CMK (cell line): ENCODE measurements at places on chromosomes 6 and 20.

- DNase-seq: no peak
Measured at GRCh38 chr6:125809570-125810170, 18.9 kb downstream of the NCOA7 start.

DNA sequence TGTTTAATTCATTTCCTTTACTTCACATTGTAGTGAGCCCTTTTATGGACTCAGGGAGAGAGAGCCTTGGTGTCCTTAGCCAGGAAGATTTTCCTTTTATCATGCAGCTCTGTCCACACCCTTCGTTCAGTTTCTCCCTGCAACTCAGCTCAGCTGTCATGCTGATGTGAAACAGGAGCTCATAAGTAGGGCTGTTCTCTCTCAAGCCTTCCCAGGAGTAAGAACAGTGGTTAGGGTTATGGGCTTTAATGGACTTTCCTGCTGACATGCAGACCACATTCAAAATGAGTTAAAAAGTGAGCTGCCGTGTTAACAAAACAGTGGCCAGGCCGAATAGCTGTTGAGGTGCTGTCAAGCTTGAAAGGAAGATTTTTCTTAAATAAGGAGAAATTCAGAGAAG is 104.1 kb downstream of the BCKDHB start:
- DNase-seq: no peak

GRCh38 chr6:130900913-130901312 is 73.7 kb downstream of the SMLR1 start:
- no peak for DNase-seq

GRCh38 chr20:57106692-57107091 is 159.7 kb downstream of the BMP7 start:
- no peak for DNase-seq

GRCh38 chr20:62470459-62470858 is 5.3 kb downstream of the GATA5 start:
- no peak for DNase-seq

DNA sequence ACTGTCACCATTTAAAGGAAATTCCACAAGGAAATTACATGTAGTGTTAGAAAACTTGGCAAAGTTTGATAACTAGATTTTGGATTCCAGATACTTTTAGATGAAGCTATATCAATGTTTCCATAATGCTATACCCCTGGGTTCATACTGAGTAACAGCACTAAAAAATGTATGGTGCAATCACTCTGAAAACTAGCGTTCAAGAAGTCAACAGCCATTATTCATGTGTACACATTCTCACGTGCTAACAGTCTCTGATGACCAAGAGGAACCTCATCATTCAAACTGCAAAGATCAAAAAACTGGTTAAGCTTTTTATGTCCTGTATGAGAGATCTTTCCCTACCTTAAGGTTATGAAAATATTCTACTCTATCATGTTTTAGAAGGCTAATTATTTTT is 197.6 kb downstream of the GMDS start:
- no peak for DNase-seq

DNA sequence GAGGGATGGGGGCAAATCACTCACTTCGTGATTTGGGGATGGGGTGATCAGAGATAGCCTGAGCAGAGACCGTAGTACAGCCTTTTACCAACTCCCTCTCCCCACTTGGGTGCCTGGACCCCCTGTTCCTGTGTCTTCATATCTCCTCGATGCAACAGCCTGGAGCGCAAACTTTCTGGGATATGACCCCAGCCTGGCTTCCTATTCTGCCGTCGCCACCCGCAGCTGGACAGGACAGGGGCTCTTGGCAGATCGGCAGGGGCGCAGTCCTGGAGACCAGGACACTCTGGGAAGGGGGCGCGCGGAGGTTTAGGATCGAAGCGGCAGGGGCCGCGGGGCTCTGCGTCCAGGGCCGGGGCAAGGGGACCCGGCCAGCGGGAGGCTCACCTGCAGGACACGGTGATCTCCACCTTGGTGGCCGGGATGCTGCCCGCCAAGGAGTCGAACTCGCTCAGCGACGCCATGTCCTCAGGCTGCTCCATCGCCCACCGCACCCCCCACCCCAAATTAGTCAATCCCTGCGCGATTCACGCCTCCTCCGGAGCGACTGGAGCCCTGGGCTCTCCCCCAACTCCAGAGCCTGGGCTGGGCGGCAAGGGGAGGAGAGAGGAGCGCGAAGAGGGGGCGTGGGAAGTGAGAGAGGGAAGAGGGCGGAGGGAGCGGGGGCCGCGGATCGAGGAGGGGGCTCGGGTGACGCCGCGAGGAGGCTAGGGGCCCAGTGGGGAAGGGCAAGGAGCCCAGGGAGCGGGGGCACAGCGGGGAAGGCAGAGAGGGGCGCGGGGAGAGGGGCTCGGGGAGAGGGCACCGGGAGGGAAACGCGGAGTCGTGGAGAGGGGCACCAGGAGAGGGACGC is at the start of gene CPNE5:
Gene CPNE5, minus strand, starts transcription at position 549 of the 853 bp plus-strand sequence. Its CDS starts 67 bp downstream, at position 482.
- DNase-seq: no peak

- no peak for DNase-seq
Measured at GRCh38 chr6:32837651-32838113, 857 bp downstream of the TAP2 start.

- DNase-seq: no peak
Measured at GRCh38 chr6:137964876-137965275, 97.8 kb downstream of the TNFAIP3 start.

GRCh38 chr6:120584111-120584760 is 750.0 kb downstream of the TBC1D32 start:
- no peak for DNase-seq

GRCh38 chr20:49587111-49587570 is 19.2 kb upstream of the PTGIS start:
- no peak for DNase-seq

GRCh38 chr6:169112483-169113320 is 140.9 kb downstream of the THBS2 start:
- DNase-seq: no peak

DNA sequence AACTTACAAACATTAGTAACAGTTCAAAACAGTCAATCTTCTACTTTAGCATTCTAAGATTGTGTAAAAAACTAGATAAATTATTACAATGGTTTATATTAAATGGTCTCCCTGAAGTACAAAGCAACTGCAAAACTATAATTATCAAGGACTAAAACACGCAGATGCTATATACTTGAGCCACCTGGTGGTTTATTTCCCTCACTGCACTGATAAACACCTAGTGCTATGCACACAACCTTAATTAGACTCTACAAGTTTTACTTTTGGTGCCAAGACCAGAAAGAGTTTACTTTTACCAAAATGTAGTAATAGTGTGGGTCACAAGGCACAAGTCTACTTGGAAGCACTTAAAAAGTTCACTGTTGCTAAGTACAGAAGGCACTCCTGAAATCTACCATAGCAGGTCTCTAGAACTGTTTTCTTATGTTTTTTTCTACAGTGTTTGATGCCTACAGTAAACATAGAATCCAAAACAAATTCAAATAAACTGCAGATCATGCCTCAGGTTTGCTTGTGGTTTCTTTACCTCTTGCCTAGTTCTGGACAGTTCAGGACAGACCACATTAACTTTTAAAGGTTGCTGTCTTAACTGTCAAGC is 49.2 kb downstream of the GMDS start:
- DNase-seq: no peak

GRCh38 chr20:45456632-45457031 is 12.9 kb upstream of the WFDC2 start:
- no peak for DNase-seq

- DNase-seq: no peak
Measured at GRCh38 chr6:164008902-164009301, 594.4 kb downstream of the QKI start.

DNA sequence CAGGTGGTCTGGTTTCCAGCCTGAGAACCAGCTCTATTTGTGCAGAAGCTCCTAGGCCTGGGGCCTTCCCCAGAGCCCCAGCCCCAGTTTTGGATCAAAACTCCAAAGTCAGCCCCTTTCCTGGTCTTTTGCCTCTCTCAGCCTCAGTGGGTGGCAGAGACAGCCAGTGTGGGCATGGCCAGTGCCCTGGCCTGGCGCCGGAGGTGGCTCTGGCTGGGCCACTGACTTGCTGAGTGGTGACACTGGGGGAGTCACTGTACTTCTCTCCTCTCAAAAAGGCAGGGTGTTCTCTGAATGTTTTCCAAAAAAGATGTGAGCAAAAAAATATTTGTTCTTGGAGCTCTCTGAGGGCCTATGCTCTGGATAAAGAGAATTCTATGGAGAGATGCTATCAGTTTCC is 20.0 kb upstream of the MLN start:
- no peak for DNase-seq

DNA sequence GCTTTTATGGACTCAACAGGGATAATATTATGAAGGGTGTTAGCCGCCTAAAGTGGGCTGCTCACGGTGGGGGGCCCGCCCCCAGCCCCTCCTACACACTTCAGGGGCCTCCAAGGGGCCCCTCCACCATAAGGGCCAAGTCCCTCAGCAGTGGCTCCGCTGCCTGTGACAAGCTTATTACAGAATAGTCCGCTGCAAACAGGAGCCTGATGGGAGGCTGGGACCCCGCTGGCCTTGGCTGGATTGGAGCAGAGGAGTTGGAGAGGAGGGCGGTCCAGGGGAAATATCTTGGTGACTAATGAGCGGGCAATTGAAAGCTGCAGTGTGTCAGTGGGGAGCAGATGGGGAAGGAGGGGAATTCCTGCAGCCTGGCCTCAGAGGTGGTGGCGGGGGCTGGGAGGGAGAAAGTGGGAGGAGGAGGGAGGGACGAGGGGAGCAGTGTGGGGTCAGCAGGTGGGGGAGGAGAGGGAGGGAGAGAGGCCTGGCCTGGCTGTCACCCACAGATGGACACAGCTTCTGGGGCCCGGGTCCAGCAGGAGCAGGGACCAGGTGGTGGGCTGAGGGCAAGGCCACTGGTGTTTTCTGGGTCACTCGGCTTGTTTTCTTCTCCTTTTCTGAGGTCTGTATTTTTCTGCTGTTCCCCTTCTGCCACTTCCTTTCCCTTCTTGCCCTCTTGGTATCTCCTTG is 57.6 kb upstream of the FOXP4 start:
- DNase-seq: no peak

- DNase-seq: no peak
Measured at GRCh38 chr6:124028117-124028516, 224.5 kb downstream of the NKAIN2 start.

DNA sequence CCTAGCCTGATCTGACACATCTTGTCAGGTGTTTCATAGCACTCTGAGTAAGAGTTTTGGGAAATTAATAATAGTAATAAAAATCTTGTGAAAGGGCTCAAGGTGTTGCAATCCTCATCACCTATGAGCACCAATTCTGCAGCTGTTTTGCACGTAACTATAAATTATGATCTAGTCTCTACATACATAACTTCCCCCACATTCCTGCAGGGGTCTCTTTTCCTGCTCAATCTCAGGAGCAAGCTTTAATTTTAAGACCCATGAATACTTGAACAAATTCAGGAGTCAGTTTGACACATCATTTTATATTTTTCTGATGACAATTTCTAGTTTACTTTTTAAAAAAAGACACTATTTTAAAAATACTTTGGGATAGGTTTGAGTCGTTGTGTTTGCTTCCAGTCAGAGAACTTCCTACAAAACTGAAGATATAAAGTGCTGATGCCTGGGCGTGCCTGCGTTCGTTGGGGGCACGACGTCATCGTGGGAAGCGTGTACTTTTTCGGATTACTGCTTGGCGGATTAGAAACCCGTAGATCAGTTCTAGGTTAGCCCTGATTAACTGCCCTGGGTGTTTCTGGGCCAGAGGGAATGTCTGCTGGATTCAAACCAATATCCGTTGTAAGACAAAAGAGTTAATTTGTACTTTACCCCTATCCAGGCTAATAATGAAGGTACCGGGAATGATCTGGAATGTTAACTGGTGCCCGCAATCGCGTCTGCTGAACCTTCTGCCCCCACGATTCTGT is 1.0 kb upstream of the E2F3 start:
- DNase-seq: no peak

- DNase-seq: no peak
Measured at GRCh38 chr6:141736104-141736503, 396.6 kb upstream of the GJE1 start.

DNA sequence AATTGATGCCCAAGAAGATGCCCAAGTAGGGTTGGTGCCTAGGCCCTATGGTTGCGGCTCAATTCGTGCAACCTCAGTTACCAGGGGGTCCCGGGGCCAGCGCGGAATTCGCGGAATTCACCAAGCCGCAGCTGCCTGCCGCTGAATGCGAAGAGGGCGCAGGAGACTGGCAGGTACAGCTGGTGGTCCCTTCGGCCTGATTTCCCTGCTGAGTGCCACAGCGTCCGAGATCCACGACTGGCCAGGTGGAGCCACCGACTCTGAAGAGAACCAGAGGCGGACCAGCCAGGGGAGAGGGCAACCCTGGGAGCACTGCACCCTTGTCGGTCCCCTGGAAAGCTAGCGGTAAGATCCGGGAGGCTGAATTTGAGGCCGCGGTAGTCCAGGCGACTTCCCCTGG is 6.8 kb upstream of the TFAP2D start:
- DNase-seq: no peak

GRCh38 chr20:62055106-62055861 is 10.4 kb downstream of the TAF4 start:
- no peak for DNase-seq

- DNase-seq: no peak
Measured at GRCh38 chr6:81962198-81962597, 209.7 kb upstream of the TENT5A start.

- DNase-seq: no peak
Measured at GRCh38 chr20:39850246-39850645, 838.8 kb downstream of the MAFB start.

DNA sequence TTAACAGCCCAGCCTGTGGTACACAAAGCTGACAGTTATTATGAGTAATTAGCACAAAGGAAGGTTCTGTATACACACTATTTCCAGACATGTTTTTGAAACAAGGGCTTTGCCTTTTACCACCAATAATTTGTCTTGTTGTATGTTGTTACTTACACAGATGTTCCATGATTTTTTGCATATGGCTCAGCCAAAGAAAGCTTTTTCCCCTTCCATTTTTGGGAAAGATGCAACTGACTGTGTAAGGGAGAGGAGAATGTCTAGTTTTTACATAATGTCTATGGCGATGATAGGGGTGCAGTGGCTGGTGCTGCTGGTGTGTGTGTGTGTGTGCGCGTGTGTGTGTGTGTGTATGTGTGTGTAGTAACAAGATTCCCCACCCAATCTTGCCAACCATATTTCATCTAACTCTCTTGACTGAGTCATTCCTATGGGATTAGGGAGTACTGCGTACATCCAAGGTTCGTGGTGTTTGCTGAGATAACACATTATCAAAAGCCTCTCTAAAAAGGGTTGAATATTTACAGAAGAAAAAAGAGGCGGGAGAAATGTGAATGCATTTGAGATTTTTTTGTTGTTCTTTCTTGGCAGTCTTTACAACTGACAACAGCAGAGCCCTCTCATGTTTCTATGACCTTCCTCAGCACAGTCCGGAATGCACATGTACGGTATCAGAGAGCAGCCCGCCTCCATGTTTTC is 192.2 kb downstream of the GMPR start:
- no peak for DNase-seq
